Right ventricle myocardium inferior (tissue), 1 donor: ENCODE measurements at places on chromosomes 5 and 9. TPM values are rescaled to one million over a fixed set of nuclear protein-coding genes. Genes with fewer than 3 reads are reported as not detected.

IFNB1 gene
- total RNA-seq = not detected

SLC6A18 gene
- total RNA-seq = not detected

SLC46A2 gene
- not detected for total RNA-seq

GPR151 gene
- total RNA-seq = not detected

KCNT1 gene
- total RNA-seq = 2.6 TPM

DNA sequence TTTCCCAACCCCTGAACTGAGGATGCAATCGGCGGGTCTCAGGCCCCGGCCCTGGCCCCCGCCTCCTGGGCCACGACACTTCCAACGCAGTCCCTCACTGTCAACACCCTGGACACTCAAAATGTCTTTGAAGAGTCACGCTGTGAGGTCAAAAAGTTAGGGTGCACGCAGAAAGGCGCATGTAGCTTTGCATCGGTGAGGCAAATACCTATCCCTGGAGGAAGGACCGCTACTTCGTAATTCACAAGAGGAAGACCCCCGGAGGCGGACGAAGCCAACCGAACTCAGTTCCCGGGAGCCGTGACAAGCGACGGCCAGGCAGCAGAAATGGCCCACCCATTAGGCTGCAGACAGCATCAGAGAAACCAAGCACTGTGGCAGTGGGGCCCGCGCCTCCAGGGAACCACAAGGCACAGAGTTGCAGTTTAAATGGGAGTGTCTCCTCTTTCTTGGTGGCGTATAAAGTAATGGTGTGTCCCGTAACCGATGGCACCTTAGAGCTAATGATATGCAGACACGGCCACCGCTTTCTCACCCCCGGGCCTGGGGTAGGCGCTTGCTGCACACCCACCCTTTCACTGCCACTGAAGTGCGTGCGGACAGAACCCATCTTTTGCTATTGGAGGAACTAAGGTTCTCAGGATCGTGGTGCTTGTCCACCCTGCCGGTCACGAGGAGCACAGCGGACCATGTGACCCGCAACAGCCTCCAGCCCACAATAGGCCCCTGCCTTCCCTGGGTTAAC, 9.0 kb downstream of the ADAMTS2 start:
- no peak for DNase-seq

DNA sequence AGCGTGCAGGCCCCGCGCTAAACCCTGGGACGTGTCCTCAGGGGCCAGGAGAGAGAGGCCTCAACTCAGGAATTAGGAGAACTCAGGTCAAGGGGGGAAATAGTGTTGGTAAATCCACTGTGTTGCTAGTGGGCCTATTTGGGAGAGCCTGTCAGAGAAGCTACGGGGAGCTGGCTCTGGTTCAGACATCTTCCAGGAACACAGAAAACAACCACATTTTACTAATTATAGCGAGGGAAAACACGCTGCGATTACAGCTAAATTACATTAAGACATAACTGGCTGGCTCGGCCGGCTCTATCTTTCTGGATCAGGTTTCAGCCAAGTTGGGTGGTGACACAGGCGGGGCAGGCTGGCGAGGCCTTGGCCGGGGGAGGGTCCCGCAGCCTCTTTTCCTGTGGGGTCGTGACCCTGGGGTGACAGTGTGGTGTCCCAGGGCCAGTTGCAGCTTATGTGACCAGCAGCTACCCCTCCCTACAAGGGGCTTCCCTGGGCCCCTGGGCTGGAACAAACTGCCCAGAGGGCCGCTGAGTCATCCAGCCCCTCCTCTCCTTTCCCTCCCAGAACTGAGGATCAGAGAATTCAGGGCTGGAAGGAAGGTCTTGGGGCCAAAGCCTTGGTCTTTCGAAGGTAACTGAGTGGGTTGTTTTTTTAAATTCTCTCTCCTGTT, 75.1 kb downstream of the FGF18 start:
- peak; percentile 80 for DNase-seq

DNA sequence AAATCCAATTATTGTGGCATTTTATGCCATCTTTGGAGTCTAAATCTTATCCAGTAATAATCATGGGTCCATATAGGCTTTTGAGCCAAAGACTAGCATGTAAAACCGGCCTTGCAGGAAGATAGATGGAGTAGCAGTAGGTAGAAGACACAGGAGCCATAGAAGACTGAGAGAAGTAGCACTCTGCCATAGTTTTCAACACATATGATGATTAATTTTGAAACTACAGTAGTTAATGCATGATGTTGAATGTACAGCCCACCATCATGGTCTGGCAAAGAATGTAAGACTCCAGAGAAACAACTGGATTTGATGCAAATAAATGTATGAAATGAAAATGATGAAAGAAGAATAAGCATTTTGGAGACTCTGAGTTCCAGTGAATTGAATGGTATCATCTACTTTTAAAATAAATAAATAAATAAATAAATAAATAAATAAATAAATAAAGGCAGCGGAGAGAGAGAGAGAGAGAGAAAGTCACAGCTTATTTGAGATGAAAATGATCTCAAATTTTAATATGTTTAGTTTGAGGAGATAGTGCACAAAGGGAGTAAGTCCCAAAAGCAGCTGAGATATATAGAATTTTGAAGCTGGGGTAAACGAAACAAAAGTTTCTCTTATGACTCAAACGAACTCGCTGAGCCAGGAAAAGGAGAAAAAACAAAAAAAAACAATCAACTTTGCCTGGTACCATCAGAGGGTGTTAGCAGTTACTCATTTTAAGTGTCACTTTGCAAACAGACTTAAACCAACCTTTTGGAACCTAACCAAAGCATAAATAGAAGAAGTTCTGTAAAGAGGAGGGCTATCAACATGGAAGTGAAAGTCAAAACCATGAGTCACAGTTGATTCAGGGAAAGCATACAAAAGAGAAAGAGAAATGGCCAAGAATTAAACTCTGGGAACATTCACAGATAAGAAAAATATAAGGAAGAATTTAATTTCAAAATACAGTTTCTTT, 388.7 kb downstream of the CETN3 start:
- no peak for DNase-seq
